ENCODE measurements at places on chromosomes 3 and 15.

DNA sequence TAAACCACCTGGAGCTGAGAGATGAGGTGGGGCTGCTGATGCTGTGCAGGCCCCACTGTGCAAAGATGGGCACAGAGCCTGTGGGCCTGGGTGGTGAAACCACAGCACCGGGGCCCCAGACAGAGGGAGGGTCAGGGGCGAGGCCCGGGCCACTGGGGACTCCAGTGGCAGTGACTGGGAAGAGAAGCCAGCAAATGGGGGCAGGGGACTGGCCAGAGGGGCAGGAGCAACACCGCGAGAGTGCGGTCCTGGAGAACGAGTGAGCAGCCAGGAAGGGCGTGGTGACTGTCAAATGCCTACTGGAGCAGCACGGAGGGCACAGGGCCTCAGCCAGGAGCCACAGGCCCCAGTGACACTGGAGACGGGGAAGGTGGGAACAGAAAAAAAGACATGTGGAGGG lies 39.8 kb downstream of the HCN4 start:
- no peak for DNase-seq

DNA sequence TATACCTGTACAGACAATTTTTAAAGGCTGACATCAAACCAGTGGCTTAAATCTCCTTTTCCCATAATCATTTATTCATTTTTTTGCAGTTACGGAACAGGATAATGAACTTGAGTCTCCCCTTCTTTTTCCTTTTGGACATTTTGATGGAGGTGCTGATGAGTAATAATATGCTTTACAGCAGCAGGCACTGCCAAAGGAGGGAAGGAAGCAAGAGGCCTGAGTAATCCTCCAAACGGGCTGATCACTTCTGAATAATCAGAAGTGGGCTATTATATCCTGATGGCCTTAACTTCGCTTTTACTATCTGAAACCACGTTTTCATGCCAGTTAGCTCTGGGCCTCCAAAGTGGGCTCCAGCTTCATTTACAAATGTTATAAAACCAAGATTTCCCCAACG lies 527.2 kb downstream of the FOXP1 start:
- DNase-seq = no peak

DNA sequence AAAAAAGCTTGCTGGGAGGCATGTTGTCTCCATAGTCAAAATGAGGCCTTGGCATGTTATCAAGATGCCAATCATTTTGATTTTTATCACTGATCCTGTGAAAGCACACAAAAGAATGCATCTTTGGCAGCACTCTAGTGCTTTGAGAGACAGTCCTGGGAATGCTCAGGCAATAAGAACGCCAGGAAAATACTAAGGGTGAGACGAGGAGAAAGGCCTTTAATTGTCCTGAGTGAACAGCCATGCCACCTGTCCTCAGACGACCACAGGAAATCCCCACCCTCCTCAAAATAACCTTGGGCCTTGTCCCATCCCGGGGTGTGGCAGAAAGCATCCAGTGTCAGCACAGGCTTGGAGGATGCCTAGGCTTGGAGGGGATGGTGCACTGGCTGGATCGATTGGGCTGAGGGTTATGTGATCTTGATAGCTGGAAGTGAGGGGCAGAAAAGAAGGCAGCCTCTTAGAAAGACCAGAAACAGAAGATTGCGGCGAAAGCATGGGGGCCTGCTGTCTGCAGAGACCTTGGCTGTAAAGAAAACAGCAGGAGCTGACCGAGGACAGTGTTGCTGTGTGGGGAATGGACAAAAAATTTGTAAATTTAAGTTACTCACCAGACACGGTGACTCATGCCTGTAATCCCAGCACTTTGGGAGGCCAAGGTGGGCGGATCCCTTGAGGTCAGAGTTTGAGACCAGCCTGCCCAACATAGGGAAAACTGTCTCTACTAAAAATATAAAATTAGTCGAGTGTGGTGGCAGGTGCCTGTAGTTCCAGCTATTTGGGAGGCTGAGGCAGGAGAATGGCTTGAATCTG lies 7.3 kb downstream of the TMEM158 start:
- DNase-seq = peak; percentile 47

- DNase-seq = peak; percentile 78
Measured at GRCh38 chr3:32510075-32510724, 7.5 kb upstream of the CMTM6 start.
